ENCODE measurements at places on chromosomes 2 and 18.

DNA sequence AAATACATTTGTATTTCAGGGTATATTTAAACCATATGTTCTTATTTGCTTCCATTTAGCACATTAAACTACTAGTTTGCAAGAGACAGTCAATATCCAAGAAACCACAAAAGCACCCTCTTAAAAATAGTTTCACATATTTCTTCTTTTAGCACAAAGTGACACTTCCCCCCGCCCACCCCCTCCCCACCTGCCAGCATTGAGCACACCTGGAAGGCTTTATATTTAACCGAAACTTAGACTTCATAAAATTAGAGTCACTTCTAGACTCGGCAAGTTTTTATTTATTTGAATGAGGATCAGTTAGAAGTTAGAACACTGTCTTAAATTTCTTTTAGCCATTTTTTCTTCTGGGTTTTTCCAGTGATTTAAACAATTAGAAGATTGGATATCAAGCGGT, 355.9 kb upstream of the FIGN start:
- no peak for DNase-seq

DNA sequence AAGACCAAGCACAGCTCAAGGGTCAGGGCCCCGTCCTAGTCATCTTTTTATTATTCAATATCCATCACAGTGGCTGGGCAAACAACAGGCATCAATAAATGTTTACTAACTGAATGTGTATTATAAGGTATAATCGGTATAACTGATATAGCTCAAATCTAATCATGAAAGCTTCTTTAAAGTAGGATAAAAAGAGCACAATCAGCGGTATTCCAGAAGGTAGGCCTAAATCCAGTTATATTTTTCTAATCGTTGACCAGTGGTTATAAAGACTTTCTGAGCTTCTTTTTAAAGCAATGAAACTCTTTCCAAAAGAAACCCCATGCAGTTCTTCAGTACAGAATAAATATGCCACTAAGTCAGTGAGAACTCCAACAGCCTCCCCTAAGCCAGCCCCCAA, 92.1 kb downstream of the SMAD2 start:
- DNase-seq, result no peak

GRCh38 chr2:170578606-170579005, 136.5 kb upstream of the SP5 start:
- DNase-seq, result no peak

- no peak for DNase-seq
Observed at GRCh38 chr2:157376041-157376440, 50.4 kb upstream of the ERMN start.

GRCh38 chr18:39749154-39749553, 2183.6 kb upstream of the CELF4 start:
- DNase-seq, result no peak
